ENCODE measurements at places on chromosomes 11 and 22.

GRCh38 chr11:58466293-58466692 lies 24.3 kb upstream of the OR5B12 start:
- DNase-seq = no peak

DNA sequence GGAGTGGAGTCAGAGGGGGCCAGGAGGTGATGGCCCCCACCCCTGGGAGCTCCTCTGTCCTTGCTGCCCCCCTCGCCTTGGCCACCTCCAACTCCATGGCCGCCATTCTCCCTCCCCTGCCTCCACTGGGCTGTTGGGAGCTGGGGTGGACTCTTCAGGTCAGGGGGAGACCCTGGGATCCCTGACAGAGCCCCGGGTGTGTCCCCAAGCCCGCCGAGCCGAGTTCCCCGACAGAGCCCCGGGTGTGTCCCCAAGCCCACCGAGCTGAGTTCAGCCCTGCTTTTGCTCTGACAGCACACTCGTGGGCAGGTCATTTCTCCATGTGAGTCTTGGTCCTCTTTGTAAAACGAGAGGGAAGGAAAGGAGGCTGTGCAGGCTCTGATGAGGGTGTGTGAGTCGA lies 13.2 kb upstream of the PARVG start:
- DNase-seq = no peak

DNA sequence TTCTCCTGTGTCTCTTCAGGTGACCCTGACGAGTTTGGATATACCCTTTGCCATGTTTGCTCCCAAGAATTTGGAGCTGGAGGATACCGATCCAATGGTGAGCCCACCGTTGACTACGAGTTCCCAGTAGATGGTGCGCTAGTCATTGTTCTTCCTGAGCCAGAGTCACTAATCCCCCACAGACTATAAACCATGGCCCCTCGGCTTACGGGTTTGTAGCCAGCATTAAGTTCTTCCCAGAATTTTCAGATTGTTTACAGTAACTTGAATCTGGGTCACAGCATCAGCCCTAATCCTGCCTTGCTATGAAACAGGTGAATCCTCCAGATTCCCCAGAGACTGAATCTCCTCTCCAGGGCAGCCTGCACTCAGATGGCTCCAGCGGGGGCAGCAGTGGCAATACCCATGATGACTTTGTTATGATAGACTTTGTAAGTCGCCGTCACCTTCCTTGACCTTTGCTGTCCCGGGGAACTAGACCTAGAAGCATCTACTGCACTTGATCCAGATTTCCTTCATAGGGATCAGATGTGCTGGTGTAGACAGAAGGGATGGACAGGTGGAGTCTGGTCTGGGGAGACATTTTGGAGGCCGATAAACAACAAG lies 31.8 kb downstream of the ARHGAP1 start:
- no peak for DNase-seq

DNA sequence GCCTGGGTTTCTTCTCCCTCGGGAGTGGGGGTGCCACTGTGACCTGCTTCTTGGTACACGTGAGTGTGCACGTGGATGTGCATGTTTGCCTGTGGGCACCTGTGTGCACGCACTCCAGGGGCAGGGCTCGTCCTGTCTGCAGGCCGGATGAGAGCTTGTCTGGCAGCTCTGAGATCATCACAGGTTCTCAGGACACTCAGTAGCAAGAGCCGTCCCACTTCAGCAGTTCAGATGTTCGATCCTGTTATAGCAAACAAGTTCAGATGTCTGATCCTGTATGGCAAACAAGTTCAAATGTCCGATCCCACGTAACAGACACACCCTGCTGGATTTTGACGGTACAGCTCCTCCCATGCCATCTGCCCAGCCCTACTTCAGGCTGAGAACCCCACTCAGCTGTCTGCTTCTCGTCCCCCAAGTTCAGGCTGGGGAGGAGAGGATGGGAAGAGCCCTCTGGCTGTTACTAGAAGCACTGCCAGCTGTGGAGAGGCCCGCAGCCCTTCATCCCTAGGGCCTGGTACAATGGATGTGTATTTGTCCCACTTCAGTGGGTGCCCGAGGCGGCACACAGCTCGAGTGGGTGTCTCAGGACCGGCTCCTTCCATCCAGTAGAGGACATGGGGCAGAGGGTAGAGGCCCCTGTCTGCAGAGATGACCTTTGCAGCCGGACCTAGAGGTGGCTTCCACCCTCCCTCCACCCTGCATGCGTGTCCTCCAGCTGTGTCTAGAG lies 1126.9 kb downstream of the BRD1 start:
- no peak for DNase-seq

Data from stimulated activated CD4-positive, alpha-beta T cell treated with anti-CD3 and anti-CD28 coated beads, Interleukin-1b, Interleukin-23, amount 100 ng/mL, for 48 hours (primary cell).